Activated gamma-delta T cell treated with anti-CD3 and anti-CD28 coated beads, Interleukin-2, amount 50 U/mL, for 16 hours (primary cell): ENCODE measurements at places on chromosomes 7 and 10.

- DNase-seq: no peak
Measured at GRCh38 chr7:102869195-102869594, 43.6 kb upstream of the LRRC17 start.

DNA sequence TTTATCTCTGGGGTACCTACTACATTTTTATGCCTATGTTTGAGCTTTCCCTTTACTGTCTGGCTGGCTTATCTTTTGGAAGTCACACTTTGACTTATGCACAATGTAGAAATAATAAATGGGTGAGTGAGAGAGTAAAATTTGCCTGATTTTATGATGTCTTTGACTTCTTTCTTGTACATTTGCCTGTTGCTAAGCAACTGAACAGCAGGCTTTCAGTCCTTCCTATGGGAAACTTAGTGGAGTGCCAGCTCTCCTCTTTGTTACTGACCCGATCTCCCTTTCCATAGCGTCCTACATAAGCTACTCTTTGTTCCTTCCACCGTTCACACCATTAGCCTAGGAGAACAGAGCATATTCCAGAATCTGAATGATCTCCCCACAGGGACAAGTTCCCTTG, 4.2 kb downstream of the TAS2R60 start:
- no peak for DNase-seq

DNA sequence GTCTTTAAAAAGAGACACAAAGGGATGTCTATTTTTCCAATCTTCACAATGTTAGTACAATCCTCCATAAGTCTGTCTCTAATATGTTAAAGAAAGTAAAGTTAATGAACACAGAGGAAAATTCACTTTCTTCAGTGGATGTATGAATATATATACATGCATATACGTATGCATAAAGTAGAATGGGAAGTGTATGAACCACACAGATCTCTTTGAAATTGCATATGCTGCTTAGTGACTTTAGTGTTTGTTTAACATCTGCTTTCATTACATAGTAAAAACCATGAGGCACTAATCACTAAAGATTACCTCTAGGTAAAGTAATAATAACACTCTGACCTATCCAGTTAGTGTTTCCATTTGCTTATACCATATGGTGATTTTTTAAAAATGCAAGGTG, 451.2 kb downstream of the SEMA3D start:
- DNase-seq: no peak

DNA sequence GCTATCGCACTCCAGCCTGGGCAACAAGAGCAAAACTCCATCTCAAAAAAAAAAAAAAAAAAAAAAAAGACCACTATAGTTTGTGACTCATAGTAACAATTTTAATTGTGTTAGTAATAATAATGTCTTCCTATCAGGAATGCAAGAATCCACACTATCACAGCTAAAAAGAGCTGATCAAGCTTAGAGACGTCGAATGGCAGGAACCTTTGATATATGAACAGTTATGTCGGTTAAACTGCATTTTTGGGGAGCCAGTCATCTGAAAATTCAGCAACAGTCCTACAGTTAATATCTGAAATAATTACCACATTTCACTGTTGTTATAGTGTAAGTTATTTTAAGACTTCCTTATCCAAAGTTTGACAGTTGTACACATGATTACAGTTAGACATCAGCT, 8.8 kb downstream of the PHYH start:
- no peak for DNase-seq

GRCh38 chr10:34473174-34474008, 341.7 kb downstream of the PARD3 start:
- DNase-seq: no peak

DNA sequence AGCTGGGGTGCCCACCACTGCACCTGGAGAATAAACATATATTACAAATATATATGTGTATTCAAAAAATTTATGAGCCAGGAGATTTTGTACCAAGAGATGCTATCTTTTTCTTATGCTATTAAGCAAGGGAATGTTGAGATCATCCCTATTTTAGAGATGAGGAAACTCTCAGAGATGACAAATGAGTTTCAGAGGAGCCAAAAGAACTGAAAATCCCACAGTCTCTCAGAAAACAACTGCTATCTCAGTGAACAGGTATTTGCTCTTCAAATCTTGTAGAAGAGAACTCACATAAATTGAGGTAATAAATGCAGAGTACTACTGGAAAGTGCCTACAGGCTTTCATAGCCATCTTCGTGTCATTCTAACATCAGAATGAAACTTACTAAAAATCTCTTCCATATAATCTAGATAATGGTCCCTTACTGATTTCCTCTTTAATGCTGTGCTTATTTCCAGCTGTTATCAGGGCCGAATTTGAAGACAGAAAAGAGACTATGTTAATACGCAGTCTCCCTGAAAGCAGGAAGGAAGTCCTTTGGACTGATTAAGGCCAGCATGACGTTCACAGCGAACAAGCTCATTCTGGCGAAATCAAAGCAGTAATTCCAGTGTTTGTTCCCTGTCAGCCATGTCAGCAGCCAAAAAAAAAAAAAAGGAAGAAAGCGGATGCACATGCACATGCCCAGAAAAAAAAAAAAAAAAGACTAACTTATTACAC, 29.4 kb upstream of the ANAPC16 start:
- DNase-seq: no peak

DNA sequence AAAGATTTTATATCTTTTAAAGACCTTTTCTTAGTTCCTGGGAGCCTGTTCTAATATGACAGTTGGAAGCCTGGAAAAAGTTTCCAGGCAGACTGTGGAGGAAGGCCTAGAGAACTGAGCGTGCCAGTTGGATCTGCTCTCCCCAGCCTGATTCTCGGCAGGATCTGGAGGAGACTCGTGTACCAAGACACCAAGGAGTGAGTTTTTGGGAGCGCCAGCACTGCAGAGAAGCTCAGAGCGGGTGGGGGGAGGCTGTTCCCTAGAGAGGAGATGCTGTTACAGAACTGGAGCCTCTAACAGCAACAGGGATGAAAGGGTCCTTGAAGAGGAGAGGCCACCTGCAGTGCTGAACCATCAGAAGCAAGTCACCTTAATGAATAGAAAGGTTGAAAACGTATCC, 52.9 kb downstream of the LYZL2 start:
- DNase-seq: no peak

GRCh38 chr10:108375691-108376090, 1211.2 kb upstream of the SORCS1 start:
- no peak for DNase-seq

DNA sequence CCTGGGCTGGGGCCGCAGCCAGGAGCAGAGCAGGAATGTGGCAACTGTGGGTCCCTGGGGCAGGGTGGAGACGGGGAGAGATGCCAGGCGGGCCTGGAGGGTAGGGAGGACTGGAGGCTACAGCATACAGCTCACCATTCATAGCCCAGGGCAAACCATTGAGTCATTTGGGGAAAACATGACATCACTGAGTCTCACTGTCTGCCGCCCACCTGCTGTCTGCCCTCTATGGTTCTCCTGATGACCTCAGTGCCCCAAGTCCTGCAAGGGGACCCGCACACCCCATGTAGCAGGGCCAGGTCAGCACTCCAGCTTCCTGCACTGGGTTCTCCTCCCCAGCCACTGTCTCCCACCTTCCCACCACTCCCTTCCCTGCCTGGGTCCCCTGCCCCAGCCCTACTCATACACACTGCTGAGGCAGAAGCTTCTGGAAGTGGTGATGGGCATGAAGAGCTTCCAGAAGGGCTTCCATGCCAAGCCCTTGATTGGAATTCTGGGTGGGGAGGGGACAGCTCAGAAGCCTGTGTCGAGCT, 10.4 kb downstream of the CHST3 start:
- no peak for DNase-seq

- no peak for DNase-seq
Measured at GRCh38 chr7:17674943-17675608, 265.2 kb downstream of the SNX13 start.
